Stimulated activated CD4-positive, alpha-beta T cell treated with anti-CD3 and anti-CD28 coated beads, Interleukin-4, amount 100 ng/mL, for 1 hour (primary cell): ENCODE measurements at places on chromosomes 16 and 17.

- DNase-seq, result no peak
Observed at GRCh38 chr17:80868022-80868609, 123.5 kb upstream of the CHMP6 start.

- no peak for DNase-seq
Observed at GRCh38 chr17:14334276-14334840, 33.5 kb downstream of the HS3ST3B1 start.

DNA sequence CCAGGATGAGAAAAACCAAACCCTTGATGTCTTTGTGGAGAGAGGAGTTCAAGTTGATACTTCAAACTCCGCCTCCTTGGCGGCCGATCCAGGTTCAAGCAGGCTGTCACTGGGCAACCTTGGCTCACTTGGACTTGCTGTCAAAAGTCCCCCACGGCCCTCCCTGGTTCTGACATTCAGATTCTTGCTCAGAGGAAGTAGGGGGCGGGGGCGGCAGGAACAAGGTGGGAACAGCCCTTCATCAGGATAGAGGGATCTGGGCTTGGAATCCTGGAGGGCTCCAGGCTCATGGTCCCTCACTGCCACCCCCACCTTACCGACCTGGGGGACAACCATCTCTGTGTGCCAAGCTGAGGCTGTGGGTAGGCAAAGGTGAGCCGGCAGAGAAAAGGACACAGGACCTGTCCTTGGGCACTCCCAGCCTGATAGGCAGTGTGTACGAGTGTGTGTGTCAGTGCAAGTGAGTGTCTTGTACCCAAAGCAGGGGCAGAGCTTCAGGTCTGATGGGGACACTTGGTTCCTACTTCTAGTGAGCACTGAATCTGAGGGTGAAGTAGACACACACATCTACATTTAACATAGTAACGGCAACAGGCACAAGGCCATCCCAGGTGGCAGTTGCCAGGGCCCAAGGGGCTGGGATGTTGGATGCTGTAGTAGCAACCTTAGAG is 6.6 kb upstream of the TSPOAP1 start:
- no peak for DNase-seq

DNA sequence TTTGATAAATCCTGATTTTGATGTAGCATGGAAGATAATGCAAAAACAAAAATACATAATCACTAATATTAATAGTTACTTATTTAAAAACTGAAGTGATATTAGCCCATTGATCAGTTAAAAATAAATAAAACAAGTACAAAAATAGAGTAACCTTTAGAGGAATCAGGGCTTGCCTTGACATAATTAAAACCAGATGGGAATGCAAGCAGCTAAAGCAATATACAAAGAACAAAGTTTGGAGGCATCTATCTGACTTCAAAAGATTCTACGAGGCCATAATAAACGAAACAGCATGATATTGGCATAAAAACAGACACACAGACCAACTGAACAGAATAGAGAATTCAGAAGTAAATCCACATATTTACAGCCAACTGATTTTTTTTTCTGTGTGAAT is 15.0 kb upstream of the HEATR3 start:
- DNase-seq, result no peak

DNA sequence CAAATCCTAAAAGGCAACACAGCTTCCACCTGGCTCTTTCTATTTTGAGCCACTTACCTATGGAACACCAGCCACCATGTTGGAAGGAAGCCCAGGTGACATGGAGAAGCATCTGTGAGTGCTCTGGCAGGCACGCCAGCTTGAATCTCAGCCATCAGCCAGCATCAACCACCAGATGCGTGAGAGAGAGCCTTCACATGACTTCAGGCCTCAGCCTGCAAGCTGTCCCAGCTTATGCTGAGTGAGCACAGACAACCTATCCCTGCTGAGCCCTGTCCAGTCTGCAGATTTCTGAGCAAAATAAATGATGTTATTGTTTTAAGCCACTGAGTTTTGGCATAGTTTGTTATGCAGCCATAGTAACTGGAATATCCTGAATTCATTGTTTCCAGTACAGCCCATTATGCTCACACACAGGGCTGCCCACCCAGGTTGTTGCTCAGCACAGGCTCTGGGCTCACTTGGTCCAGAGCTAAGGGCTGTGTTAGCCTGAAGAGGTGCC is 35.1 kb downstream of the TMEM238L start:
- DNase-seq, result no peak

- no peak for DNase-seq
Observed at GRCh38 chr17:63274146-63274545, 172.0 kb downstream of the CYB561 start.

- no peak for DNase-seq
Observed at GRCh38 chr16:50881331-50881830, 139.5 kb downstream of the CYLD start.
